Activated CD4-positive, alpha-beta T cell treated with anti-CD3 and anti-CD28 coated beads, Interleukin-2, amount 50 U/mL, for 24 hours (primary cell): ENCODE measurements at places on chromosomes 5 and 9.

DNA sequence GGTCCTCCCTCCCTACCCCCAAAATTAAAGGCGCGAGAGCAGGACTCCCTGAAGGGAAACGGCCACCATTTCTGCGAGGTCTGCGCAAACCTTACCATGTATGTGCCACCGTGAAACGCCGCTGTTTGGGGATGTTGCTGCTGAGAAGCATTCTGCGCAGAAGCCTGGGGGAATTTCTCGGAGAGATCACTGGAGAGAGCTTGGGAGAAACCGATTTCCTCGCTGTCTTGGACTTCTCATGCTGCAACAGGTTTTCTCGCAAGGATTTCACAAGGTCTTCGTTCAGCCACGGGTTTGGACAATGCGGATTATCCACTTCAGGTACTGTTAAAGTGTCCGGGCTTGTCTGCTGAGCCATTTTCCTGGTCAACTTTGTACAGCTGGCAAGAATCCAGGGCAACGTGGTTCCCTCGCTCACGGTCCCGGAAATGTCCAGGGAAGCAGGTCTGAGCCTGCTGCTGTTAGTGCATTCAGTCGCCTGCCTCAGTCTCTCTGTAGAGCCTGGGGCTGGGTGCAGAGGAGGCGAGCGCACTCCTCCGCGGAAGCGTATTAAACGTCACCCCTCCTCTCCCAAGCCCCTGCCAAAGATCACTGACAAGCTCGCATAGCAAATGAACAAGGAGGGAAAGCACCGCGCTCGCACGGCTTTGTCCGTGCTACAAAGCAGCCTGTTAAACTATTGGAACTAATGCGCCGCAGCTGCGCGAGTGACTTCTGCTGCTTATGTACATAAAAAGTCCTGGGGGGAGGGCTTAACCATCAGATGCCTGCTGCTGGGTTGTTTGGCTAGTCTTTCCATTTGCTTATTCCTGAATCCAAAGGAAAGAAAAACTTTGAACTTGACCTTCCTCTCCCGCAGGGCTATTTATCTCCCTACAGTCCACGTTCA lies 125.1 kb downstream of the PDE4D start:
- no peak for DNase-seq

DNA sequence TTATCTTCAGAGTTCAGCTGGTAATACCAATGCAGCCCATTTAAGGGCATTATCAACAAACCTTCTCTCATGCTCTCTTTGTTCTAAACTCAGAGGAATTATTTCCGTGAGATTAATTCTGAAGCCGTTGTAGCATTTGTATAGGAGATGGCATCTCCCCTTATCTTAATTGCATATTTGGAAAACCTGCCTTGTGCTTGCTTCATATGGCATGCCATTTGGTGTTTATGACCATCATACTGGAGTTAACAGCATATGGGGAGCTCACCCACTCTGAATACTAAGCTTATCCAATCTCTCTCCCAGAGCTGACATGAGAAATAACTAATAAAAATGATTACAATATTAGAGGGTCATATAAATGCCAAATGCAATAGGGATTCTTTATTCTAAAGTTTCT lies 243.2 kb downstream of the BRINP1 start:
- no peak for DNase-seq

GRCh38 chr9:94085062-94085639 lies 887 bp downstream of the PTPDC1 start:
- DNase-seq = no peak

GRCh38 chr5:36232533-36232932 lies 9.2 kb downstream of the NADK2 start:
- no peak for DNase-seq
